ENCODE measurements at places on chromosomes 5 and 9.

DNA sequence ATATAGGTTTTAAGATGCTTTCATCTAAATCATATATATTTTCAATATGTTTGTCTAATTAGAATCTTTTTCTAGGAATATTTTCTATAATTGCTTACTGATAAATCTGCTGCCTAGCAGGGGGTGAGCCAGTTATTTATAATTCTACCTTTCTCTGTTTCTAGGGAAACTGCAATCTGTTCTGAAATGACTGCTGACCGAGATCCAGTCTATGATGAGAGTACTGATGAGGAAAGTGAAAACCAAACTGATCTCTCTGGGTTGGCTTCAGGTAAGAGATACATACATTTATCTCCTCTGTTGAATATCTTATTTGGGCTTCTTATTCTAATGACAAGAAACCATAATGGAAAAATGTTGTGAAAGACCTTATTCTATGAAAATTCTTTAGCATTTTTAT is 127.3 kb downstream of the XRCC4 start:
- no peak for DNase-seq

GRCh38 chr5:58926541-58926935 is 343.7 kb downstream of the RAB3C start:
- no peak for DNase-seq

DNA sequence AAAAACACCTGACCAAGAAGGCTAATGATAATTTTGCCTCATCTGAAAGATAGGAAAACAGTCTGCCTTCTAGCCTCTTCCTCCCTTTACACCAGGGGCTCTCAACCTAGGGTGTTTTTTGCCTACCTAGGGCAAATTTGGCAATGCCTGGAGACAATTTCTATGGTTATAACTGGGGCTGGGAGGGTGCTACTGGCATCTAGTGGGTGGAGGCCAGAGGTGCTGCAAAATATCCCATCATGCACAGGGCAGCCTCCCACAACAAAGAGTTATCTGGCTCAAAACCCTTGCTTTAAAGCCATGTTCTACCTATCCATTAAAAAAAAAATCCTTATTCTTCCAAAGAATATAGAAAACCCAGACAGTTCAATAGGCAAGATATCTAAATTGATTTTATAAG is 45.0 kb upstream of the NR3C1 start:
- DNase-seq, result no peak

DNA sequence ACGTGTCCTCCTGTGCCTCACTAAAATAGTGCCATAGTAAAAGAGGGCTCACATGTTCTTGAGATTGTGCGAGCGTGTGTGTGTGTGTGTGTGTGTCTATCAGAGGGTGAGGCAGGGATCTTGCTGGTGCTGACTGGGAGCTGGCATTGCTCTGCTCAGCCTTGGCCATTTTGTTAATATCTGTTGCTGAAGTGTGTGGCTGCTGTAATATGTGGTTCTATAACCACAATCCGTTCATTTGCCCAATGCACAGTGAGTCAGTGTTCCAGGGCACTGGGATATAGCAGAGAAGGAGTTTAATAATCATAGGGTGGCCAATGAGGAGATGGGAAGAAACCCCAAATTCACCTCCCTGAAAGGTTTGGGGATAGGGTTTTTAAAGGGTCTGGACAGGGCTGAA is 61.3 kb downstream of the RASGRF2 start:
- DNase-seq, result no peak

DNA sequence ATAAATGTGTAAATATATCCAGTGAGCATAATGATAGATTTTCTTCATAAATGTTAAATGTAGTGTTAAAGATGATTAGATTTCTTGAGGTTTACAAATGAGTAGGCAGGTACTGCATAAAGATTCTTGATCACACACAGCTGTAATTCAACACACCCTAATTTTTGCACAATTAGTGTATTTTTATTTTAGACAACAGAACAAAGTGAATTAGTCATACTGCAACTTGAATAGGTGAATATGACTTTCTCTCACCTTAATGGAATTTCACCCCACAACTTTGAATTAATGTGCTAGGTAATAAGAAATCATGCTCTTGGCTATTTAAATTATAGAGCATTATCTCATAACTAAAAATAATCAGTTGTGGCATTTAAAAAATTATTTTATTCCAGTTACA is 795.7 kb upstream of the ACO1 start:
- DNase-seq, result no peak

- DNase-seq, result no peak
These were observed 38.6 kb downstream of the SAXO1 start for GRCh38 chr9:18994263-18994916.

- DNase-seq, result no peak
These were observed 200.4 kb upstream of the SLC24A2 start for GRCh38 chr9:19989213-19989612.

DNA sequence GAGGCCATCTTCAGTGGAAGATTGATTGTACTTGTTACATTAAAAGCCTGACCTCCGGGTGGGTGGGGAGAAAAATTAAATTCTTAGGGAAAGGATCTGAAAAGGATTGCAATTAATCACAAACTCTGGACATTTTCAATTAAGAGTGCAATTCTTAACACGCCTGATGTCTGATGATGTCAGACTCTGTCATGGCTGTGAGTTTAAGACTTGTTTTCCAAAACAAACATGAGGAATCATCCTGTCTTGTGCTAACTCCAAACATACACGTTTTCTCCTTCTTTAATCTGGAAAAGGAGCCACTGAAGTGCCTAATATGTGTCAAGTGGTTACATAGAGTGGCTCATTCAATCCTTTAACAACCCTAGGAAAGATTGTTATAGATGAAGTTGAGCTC is 60.4 kb upstream of the SMIM23 start:
- no peak for DNase-seq
